ENCODE measurements at places on chromosomes 1 and 21.

GRCh38 chr1:207362962-207363860 is 41.7 kb downstream of the CD55 start:
- no peak for DNase-seq

- DNase-seq, result no peak
These were observed 32.4 kb downstream of the RGS5 start for GRCh38 chr1:163170331-163170730.

- no peak for DNase-seq
These were observed 7.0 kb upstream of the SLC26A9 start for GRCh38 chr1:205950280-205950679.

GRCh38 chr1:24912376-24913273 is 17.5 kb downstream of the RUNX3 start:
- DNase-seq, result no peak

DNA sequence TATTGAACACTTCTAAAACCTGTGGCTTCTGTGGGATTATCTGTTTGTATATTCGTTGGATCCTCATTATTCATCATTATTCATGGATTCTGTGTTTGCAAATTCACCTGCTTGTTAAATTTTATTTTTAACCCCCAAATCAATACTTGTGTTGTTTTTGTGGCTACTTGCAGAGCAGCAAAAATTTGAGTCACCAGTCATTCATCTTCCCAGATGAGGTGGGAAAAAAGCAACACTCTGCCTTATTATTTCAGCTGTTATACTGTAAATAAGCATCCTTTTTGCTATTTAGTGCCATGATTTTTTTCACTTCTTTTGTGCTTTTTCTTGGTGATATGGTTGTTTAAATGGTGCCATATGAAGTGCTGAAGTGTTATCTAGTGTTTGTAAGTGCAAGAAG is 56.7 kb downstream of the RASAL2 start:
- DNase-seq, result no peak

- no peak for DNase-seq
These were observed 224.0 kb downstream of the PTBP2 start for GRCh38 chr1:96945509-96946084.

DNA sequence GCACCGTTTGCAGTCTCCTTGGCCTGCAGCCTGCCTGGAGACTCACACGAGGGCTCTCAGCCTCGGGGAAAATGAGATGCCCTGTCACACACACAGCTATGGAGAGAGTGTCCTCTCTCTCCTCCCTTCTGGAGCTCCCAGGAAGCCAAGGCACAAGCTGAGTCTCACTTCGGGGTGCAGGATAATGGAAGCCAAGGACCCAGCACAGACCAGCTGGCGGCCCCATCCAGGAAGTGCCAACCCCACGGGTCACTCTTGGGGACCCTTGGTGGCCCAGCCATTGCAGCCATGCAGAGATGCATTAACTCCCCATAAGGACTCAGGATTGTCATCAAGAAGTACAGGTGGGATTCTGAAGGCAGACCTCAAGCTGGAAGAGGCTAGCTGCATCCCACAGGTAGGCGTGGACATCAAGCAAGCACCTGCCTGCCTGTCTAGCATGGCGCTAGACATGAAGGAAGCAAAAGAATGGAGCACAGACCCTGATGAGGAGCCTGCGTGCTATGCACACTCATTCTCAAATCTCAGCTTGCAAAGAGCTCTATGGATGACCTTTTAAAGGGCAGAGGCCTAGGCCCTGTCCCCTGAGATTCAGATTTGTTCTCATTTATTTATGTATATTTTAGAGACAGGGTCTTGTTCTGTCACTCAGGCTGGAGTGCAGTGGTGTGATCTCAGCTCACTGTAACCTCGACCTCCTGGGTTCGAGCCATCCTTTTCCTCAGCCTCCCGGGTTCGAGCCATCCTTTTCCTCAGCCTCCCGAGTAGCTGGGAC is 49.9 kb downstream of the IRF2BP2 start:
- DNase-seq, result no peak

Measured in activated T-cell treated with anti-CD3 and anti-CD28 coated beads for 1 hour (primary cell).